ENCODE measurements at places on chromosomes 4 and X.

GRCh38 chrX:53704294-53704693 is 17.8 kb upstream of the HUWE1 start:
- no peak for DNase-seq

DNA sequence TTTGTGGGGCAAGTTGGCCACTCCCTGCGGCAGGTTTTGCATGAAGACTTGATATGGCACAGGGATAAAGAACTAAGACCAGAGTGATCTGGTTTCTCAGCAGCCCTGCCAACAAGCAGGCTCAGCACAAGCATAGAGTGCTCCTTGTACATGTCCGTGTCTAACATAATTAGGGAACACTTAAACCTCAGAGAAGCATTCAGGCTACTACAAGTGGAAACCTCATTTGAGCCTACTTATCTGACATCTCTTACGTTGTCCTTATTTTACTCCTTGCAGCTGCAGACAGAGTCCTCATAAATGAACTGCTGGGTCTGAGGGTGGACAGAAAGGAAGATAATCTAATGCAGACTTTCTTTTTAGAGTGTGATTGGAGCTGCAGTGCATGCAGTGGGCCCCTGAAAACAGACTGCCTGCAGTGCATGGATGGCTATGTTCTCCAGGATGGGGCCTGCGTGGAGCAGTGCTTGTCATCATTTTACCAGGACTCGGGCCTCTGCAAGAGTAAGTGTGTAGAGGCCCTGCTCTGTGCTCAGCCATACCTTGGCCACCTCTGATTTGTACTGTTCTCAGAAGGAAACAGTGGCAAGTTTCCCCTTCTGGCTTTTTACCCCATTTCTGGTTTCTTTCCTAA is 179.1 kb upstream of the ANXA3 start:
- no peak for DNase-seq

- DNase-seq, result no peak
These were observed 10.0 kb upstream of the PPA2 start for GRCh38 chr4:105483840-105484239.

DNA sequence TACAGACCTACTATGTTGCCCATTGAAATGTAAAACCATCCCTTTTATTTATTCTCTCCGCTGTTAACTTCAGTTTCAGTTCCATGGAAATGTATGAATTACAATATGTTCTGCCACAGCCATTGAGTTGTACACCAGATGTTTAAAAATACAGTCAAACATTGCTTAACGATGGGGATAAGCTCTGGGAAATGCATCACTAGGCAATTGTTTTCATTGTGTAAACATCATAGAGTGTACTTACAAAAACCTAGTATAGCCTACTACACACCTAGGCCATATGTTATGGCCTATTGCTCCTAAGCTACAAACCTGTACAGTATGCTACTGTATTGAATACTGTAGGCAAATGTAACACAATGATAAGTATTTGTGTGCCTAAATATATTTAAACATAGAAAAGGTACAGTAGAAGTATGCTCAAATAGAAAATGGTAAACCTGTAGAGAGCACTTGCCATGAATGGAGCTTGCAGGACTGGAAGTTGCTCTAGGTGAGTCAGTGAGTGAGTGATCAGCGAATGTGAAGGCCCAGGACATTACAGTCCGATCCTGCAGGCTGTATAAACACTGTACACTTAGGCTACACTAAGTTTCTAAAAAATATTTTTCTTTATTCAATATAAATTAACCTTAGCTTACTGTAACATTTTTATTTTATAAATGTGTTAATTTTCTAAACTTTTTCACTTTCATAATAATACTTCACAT is 2.7 kb upstream of the PF4V1 start:
- no peak for DNase-seq

DNA sequence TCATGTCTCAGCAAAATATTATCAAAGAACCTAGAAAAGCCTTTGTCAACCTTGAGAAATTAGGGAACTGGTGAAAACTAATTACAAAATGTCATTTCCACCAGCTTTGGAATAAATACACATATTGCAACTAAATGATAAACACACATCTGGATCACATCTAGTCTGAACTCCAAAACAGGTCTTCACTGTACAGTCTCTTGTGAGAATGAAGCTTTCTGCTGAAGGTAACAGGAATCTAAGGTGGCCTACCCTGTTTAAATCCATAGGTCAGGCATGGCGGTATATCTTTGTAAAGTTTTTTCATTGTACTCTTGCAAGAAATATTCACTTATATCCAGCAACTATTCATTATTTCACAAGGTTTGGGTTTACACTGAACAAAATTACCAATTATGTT is 1.7 kb downstream of the SH3D19 start:
- DNase-seq, result no peak

- DNase-seq, result no peak
These were observed 586.9 kb upstream of the NR3C2 start for GRCh38 chr4:149029056-149029651.

DNA sequence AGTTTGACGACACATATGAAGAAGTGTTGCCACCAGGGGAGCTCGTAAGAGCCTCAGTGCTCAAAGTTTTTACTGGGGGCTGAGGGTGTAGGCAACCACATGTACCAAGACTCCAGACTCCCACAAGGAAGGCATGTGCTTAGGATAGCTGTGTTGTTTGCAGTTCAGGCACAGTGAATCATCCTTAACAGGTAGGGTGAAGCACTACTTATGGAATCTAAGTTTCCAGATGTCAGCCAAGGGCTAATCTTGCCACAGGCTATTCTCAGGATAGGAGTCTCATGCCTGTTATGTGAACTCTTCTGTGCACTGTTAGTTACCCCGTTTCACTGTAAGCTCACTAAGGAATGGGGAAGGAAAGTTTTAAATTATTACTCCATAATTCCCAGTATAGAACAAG is 202.6 kb downstream of the TMA16 start:
- DNase-seq, result no peak

DNA sequence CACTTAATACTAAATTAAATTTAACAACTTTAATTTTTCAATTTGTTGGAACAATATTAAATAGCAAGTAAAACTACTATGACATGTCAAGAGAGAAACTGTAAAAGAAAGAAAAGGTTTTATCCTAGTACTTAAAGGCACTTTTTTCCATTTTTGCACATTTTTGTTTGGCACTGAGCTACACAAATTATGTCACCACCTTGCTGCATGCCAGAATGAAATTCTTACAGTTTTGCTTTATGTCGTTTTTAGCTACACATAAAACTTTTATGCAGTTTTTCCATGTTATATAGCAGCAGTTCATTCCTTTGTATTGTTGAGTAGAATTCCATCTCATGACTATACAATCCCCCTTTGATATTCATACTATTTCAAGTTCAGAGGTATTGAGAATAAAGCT is 99.1 kb upstream of the RXFP1 start:
- no peak for DNase-seq

DNA sequence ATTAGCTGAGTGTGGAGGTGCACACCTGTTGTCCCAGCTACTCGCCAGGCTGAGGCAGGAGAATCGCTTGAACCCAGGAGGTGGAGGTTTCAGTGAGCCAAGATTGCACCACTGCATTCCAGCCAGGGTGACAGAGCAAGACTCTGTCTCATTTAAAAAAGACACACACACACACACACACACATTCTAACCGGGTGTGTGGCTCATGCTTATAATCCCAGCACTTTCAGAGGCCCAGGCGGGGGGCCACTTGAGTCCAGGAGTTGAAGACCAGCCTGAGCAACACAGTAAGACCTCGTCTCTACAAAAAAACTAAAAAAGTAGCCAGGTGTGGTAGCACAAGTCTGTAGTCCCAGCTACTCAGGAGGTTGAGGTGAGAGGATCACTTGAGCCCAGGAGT is 152.3 kb downstream of the LRBA start:
- no peak for DNase-seq

- DNase-seq, result no peak
These were observed 527.7 kb upstream of the MAGEB2 start for GRCh38 chrX:29687687-29688086.

- no peak for DNase-seq
These were observed 141.5 kb upstream of the FRMPD4 start for GRCh38 chrX:11996810-11997209.

GRCh38 chr4:141703497-141703896 is 67.1 kb downstream of the IL15 start:
- DNase-seq, result no peak

DNA sequence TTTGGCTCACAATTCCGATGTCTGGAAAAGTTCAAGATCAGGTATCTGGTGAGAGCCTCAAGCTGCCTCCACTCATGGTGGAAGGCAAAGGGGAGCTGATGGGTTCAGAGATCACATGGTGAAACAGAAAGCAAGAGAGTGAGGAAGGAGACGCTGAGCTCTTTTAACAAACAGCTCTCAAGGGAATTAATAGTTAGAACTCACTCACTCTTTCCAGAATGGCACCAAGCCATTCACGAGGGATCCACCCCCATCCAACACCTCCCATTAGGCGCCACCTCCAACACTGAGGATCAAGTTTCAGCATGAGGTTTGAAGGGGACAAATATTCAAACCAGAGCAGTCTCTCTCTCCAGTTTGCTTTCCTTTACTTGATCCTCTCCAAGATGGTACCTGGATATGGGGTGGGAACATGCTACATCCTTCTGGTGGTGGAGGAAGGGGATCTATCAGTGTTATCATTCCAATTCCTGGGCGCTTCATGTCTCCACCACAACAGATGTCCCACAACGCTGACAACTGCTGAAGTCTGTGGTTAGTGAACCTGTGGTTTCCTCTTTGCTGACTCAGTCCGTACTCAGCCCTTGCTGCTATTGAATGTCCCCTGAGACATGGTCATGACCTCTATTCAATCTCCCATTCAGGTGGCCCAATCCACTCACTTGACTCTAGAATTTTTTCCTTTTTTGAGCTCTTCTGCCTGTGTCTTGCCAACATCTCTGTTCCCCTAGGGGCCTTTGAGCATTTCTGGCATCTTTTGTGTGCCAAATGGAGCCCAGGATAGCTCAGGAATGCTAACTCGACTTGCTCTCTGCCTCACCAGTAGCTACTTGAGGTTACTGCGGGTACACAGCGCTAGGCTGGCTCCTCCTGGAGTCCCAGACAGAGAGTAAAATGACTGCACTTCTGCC is 395.2 kb downstream of the MID1IP1 start:
- peak; percentile 48 for DNase-seq
